SW480 (cell line): ENCODE measurements at places on chromosomes 6 and 20.

DNA sequence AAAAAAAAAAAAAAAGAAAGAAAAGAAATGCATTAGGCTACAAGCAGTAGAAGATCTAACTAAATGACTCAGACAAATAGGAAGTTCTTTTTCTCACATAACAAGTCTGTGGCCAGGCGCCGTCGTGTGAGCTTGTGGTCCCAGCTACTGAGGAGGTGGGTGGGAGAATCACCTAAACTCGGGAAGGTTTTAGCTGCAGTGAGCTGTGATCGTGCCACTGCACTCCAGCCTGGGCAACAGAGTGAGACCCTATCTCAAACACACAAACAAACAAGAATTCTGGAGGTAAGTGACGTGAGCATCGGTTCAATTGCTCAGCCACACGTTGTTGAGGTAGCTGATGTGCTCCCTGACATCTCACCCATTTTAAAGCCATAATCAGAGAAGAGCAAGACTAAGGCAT is 37.9 kb upstream of the SLC23A2 start:
- no peak for DNase-seq

GRCh38 chr20:43731927-43732326 is 5.1 kb upstream of the GTSF1L start:
- no peak for DNase-seq

GRCh38 chr20:57498425-57499400 is 26.2 kb downstream of the CTCFL start:
- DNase-seq, result peak; percentile 82

DNA sequence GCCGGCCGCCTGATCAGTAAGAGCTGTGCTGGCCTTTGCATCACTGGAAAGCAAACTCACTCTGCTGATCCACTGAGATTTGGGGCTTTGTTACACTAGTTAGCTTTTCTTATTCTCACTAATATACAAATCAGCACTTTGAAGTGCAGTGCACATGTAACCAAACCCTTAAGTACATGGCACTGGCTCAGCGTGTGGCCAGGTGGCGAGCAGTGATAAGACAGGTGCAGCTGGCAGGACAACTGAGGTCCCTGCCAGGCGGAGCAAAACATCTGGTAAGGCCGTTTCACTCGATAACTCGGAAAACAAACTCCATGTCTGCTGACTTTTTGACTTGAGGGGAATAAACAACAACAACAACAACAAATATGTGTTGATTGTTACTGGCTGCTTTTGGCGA is 11.0 kb downstream of the GFRA4 start:
- DNase-seq, result no peak

GRCh38 chr6:139500977-139501376 is 126.5 kb upstream of the CITED2 start:
- DNase-seq, result no peak

GRCh38 chr20:44703183-44703925 is 11.8 kb upstream of the CCN5 start:
- no peak for DNase-seq

DNA sequence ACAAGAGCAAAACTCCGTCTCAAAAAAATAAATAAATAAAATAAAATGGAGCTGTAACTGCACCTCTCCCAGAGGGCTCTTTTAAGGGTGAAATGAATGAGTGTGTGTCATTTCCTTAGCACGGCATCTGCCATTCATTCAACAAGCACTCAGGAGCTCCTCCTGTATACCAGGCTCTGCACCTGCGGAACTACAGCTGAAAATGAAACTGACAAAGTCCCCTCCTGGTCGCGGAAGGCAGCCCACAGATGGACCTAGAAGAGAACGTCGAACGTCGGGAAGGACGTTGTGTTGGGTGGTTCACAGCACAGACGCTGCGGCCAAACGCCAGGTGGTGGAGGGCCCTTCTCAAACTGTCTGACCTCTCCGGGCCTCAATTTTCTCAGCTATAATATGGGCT is 256.4 kb downstream of the TFAP2C start:
- no peak for DNase-seq

DNA sequence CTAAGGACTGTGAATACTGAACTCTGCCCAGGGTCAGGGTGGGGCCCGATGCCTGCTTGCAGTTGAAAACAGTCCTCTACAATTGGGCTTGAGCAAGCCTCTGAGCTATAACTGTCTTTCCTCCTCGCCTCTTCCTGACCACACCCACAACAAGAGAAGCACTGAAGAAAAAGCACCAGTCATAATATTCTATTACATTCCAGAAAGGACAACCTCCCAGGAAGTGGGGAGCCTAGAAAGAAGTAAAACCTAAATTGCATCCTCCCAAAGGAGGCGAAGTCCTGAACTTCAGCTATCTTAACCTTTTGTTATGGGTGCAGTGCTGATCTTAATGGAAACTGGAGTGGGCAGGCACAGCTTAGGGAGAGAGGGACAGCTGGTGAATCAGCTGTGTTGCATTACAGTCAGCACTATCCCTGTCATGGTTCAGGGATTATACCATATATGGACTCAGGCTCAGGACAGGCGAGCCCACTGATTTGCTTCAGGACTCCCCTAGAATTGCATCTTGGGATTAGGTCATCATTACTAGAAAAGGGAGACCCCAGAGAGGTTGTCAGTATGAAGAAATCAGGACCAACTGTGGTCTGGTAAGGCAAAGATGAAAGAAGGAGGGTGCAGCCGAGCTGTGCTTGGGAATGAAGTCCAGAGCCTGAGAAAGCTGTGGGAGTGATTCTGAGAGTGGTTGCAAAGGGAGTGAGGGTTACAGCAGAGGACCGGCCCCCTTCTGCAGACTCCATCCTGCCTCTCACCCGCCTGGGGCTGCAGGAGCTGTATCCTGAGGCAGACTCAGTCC is 18.3 kb upstream of the TRAM2 start:
- DNase-seq, result peak; percentile 24

DNA sequence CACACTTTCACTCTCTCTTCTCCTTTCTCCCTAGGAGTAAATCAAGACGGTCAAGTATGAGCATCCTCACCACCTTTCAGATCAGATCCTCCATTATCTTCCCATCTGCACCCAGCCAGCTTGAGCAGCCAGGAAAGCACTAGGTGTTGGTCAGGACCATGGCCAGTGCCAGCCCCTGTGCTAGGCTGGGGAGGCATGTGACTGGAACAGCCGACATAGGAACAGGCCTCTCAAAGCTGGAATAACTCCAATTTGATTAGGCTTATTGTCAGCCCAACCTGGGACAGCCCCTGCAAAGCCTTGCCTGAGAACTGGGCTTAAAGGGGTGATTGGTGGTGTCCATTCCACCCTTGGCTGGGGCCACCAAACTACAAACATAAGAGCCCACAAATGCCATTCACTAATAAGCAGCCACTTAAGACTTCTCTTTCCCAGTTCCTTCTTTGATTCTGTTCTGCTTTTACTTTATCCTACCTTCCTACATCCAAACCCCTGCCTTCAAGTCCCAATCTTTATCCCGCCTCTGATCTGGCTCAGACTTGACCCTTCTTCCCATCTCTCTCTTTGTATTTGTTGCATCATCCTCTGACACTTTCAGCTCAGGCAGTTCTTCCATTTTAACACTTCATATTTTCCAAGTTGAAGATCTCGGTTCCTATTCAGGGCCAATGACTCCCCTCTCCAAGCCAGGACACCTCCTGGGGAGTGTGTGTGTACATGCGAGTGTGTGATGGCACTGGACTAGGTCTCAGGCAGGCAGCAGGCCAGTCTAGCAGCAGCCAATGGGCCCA is 4.5 kb upstream of the TREM2 start:
- no peak for DNase-seq

DNA sequence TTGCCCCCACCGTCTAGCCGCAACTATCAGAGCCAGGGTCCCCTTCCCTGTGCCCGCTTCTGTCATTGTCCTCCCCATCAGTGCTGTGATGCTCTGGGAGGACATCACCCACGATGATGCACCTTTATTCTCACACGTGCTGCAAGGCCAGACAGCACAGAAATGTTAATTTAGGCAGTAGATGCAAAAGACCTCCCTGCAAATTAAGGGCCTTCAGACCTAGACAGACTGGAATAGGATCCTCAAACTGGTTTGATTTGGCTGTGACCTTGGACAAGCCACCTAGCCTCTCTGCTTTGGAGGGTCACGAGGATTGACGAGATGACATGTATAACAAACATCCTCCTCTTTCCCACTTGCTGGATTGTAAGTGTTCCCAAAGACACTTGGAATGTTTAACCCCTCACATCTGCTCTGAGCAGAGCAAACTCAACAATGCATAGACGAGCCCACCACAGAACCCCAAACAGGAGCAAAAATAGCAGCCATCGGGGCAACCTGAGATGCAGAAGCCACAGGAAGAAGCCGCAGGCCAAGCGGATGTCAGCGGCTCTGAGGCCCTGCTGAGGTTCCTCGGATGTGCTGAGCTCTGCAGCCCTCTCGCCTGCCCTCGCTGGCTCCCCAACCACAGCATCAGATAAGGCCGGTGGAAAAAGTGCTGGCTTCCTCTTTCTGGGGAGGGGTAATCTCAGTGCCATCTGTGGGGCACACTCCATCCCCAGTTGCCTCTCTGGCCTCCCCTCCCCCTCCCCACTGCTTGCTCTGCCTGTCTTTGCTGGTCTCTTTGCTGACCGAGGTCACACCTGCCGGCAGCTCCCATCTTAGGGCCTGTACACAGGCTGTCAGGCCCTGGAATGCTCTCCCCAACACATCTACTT is 35.3 kb downstream of the TOX2 start:
- no peak for DNase-seq

GRCh38 chr6:89035252-89036101 is 45.1 kb upstream of the PNRC1 start:
- peak; percentile 50 for DNase-seq

GRCh38 chr20:17357238-17357637 is 130.4 kb downstream of the PCSK2 start:
- no peak for DNase-seq

- no peak for DNase-seq
Measured at GRCh38 chr20:63808964-63809674, 21.9 kb downstream of the ZBTB46 start.

DNA sequence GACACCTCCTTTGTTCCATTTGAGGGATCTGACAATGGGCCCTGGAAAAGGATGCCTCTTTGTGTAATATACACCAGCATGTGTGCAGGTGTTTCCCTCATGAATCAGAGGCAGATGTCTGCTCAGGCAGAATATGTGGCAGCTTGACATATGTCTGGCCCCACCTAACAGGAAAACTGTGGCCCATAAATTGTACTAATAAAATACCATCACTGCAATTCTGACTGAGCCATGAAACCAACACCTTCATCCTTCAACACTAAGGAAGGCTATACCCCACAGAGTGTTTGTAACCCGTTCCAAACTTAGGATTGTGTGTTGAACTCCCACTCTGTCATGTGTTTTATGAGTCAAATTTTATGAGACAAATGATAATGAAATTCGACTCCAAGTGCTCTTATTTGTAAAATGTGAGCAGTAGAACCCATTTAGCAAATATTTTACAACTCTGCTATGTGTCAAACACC is 22.7 kb downstream of the LAMA4 start:
- peak; percentile 24 for DNase-seq

DNA sequence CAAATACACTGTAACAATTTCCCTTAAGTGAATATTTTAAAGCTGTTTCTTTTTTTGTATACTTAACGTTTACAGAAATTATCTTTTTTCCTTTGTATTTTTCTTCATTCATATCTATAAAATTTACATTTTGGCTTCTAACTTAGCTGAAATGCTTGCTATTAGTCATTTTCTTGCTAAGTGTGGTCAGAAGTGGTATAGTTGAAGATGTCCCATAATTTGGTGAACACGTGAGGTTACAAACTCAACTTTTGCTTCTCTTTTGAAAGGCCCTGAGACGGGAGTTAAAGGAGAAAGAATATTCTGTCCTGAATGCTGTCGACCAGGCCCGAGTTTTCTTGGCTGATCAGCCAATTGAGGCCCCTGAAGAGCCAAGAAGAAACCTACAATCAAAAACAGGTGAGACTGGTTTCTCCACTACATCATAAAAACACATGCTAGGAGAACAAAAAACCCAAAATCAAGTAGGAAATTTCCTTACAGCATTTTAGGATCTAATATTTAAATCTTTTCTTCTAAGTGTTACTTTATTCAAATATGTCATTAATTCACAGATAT is 445.0 kb downstream of the UTRN start:
- DNase-seq, result no peak

DNA sequence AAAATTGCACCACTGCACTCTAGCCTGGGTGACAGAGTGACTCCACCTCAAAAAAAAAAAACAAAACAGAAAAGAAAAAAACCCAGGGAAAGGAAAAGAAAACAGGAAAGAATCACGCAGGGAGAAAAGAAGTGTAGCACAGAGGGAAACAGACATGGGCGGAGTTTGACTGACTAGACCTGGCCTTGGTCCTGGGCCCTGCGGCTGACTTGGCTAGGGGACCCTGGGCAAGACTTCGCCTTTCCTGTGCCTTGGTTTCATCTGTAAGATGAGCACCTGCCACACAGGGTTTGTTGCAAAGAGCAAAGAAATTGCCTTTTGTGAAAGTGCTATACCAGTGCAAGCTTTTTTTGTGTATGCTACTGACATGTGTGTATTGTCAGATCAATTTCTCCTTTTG is 71.3 kb upstream of the KCNG1 start:
- no peak for DNase-seq

GRCh38 chr6:153526479-153526878 is 395.4 kb upstream of the RGS17 start:
- no peak for DNase-seq

DNA sequence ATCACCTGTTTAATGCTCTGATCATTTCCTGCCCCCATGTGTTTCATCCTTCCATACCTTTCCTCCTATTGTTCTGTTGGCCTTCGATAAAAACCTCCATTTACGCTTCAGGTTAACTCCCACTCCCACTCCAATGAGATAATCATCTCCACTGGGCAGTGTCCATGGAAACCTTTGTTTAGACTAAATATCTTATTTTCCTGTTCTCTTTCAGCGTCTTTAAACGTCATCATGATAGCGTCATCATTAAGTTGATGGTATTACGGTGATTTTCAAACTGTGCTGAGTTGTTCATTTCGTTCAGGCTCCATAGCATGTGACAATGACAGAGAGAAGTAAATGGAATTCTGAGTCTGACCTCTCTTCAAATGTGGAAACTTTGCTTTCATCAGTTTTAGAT is 970.5 kb upstream of the SLC35B3 start:
- DNase-seq, result no peak

GRCh38 chr6:94278146-94278545 is 858.8 kb upstream of the EPHA7 start:
- DNase-seq, result no peak

DNA sequence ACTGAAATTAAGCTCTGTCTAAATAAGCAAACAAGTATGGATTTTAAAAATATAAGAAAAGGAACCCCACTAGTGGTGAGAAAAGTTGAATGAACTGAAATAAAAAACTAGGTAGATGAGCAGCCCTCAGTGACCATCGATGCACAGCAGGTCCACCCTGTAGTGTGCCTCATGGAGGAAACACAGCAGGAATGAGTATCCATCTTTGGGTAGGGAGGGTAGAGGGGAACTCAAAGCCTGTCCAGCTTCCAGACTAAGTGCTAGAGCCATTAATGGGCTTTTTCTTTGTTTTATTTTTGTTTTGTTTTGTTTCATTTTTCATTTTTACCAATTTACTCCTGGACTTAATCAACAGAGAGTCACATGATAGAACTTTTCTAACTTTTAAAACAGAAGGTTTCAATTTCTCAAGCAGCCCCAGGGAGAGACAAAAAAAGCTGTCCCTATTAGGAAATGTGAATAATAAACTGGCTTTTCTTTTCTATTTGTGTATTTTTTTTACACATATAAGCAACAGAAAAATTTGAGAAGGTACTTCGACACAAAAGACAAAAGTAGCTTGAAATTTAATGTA is 700.6 kb downstream of the HACE1 start:
- DNase-seq, result no peak
